HT-29 (cell line): ENCODE measurements at places on chromosomes 3 and 15.

DNA sequence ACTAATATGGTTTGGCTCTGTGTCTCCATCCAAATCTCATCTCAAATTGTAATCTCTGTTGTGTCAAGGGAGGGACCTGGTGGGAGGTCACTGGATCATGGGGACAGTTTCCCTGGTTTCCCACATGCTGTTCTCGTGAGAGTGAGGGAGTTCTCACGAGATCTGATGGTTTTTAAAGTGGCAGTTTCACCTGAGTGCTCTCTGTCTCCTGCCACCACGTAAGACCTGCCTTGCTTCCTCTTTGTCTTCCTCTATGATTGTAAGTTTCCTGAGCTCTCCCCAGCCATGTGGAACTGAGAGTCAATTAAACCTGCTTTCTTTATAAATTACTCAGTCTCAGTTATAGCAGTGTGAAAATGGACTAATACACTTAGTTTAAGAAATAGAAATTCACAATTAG lies 228.9 kb downstream of the CD47 start:
- no peak for DNase-seq

DNA sequence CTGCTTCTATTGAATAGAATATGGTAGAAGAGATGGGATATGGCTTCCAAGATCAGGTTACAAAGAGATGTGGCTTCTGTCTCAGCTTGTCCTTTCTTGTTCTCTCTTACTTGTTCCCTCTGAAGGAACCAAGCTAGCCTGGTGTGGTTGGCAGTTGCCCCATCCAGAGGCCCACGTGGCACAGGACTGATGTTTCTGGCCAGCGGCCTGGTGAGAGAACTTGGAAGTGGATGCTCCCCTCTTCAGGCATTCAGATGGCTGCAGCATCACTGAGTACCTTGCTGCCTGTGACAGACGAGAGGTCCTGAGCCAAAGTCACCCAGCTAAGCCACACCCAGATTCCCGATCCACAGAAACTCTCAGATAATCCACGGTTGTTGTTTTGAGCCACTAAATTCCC lies 183.6 kb downstream of the NSMCE3 start:
- no peak for DNase-seq

- DNase-seq, result no peak
Measured at GRCh38 chr3:132550579-132551305, 46.3 kb upstream of the ACKR4 start.

GRCh38 chr3:66485291-66485968 lies 15.4 kb downstream of the LRIG1 start:
- no peak for DNase-seq

GRCh38 chr15:67188551-67189218 lies 65.8 kb downstream of the AAGAB start:
- DNase-seq, result no peak
